ENCODE measurements at places on chromosomes 6 and 20.

DNA sequence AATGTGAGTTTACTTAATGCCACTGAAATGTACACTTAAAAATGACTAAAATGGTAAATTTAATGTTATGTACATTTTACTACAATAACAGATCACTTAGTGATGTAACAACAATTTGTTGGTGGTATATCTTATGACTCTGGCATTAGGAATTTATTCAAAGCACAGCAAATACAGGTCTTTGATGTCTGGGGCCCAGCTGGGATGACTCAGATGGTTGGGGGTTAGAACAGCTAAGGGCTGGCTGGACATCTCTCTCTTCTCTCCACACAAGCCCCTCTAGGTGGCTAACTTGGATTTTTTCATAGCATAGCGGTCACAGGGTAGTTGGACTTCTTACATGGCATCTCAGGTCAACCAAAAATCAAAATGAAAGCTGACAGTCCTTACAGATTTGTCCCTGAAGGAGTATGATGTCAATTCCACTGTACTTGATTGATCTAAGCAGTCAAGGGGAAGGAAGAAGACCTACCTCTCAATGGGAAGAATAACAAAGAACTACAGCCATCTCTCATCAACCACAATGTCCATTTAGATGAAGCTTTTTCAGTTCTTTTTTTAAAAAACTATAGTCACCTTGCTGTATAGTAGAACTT is 37.5 kb upstream of the LCA5 start:
- no peaks in the 10 kb centered on the region for H3K27me3 ChIP-seq
- H3K36me3 ChIP-seq = no peaks in the 10 kb centered on the region
- H3K4me1 ChIP-seq = peaks cover 11% of the 10 kb centered on the region
- no peak overlapping the region for H3K4me3 ChIP-seq
- DNase-seq = no peak

DNA sequence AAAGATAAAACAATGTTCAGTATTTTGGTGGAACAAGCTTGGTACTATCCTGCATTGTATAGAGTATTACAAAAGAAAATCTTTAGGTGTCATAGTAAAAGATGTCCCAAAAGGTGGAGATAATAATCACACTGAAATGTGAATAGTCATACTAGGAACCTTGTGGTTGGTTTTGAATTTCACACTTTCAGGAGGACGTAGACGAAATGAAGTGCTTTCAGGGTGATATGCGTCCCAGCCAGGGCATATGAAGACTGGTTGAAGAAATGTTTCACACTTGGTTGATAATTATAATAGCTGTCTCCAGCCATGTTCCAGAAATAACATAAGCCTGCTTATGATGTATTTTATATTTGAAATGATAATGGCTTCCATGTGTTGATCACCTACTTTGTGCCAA is 60.4 kb downstream of the SCAND1 start:
- H3K4me1 ChIP-seq = no peaks in the 10 kb centered on the region
- H3K27me3 ChIP-seq = no peaks in the 10 kb centered on the region
- H3K4me3 ChIP-seq = no peak overlapping the region
- H3K27ac ChIP-seq = no peak overlapping the region
- H3K36me3 ChIP-seq = peaks cover 4% of the 10 kb centered on the region

DNA sequence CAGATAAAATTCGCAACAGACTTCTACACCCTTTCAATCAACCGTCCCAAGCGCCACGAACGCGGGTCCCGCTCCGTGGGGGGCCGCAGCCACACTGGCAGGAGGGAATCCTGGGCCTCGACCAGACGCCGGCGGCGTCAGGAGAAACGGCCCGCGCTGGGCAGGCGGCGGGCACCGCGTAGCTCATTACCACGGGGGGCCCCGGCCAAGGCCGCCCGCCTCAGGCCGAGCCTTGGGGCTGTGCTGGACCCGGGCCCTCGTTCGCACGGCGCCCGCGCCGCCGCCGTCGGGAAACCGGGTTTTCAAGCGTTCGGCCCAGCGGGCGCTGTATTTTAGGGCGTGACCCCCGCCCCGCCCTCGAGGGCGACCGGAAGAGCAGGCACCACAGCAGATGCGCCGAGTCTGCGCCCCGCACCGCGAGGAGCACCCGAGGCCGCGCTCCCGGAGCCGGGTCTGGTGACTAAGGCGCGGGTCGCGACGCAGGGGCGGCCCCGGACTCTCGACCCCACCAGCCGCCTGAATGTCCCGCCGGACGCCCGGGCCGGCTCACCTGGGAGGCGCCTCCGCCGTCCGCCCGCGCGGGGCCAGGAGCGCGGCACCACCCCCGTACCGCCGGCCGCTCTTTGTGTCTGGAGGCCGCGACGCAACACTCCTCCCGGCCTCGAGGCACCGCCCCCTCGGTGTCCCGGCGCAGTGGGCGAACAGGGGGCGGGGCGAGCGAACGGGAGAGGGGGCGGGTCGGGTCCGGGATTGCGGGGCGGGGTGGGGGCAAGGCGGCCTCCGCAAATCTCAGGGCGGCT is at the start of gene NINL:
Gene NINL (minus strand): TSS at position 627 of the 800 bp plus-strand sequence. CDS start 58,944 bp downstream, outside the sequence.
- H3K4me1 ChIP-seq = peaks cover 18% of the 10 kb centered on the region
- H3K27me3 ChIP-seq = no peaks in the 10 kb centered on the region
- H3K27ac ChIP-seq = no peak within 1 kb of the TSS
- no peaks in the 10 kb centered on the region for H3K36me3 ChIP-seq
- H3K4me3 ChIP-seq = peak within 1 kb of the TSS; percentile 67

GRCh38 chr6:96227135-96227534 is 211.4 kb downstream of the FUT9 start:
- no peaks in the 10 kb centered on the region for H3K36me3 ChIP-seq
- DNase-seq = no peak
- H3K27me3 ChIP-seq = no peaks in the 10 kb centered on the region
- no peaks in the 10 kb centered on the region for H3K4me1 ChIP-seq
- no peak overlapping the region for H3K27ac ChIP-seq

DNA sequence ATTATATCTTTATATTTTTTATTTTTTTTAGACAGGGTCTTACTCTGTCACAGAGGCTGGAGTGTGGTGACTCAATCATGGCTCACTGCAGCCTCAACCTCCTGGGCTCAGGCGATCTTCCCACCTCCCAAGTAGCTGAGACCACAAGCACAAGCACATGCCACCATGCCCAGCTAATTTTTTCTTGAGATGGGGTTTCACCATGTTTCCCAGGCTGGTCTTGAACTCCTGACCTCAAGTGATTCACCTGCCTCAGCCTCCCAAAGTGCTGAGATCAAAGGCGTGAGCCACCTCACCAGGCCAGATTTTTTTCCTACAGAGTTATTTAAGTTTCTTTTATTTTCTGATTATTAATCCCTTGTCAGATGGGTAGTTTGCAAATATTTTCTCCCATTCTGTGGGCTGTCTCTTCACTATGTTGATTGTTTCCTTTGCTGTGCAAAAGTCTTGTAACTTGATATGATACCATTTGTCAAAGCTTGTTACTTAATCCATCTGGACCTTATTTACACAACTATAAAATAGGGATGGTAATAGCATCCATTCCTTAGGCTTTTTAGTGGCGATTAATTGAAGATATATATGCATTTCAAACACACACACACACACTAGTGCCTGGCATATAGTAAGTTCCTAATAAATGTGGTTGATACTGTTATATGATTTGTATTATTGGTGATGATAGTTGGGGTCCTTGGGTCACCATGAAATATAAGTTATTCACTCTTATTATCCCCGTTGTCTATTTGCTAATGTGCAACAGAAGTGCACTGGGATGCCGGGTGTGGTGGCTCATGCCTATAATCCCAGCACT is 187.1 kb downstream of the BCAS1 start:
- no peaks in the 10 kb centered on the region for H3K36me3 ChIP-seq
- no peak overlapping the region for H3K4me3 ChIP-seq

DNA sequence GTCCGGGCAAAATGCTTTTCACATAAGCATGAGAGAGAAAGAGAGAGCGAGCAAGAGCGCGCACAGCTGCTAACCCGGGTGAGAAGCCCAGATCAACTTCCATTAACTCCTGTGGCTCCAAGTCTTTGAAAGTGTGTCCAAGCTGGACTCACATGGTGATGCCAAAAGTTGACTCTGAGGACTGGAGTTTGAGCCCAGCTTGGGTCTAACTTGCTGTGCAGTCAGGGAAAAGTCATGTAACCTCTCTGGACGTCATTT is 357.2 kb upstream of the SULF2 start:
- peaks cover 16% of the 10 kb centered on the region for H3K27me3 ChIP-seq
- no peak overlapping the region for H3K27ac ChIP-seq

- DNase-seq = peak; percentile 63
- no peaks in the 10 kb centered on the region for H3K27me3 ChIP-seq
- no peak overlapping the region for H3K4me3 ChIP-seq
- peak overlapping the region; percentile 56 for H3K27ac ChIP-seq
These were observed 97.2 kb downstream of the TMEM242 start for GRCh38 chr6:157226026-157226625.

DNA sequence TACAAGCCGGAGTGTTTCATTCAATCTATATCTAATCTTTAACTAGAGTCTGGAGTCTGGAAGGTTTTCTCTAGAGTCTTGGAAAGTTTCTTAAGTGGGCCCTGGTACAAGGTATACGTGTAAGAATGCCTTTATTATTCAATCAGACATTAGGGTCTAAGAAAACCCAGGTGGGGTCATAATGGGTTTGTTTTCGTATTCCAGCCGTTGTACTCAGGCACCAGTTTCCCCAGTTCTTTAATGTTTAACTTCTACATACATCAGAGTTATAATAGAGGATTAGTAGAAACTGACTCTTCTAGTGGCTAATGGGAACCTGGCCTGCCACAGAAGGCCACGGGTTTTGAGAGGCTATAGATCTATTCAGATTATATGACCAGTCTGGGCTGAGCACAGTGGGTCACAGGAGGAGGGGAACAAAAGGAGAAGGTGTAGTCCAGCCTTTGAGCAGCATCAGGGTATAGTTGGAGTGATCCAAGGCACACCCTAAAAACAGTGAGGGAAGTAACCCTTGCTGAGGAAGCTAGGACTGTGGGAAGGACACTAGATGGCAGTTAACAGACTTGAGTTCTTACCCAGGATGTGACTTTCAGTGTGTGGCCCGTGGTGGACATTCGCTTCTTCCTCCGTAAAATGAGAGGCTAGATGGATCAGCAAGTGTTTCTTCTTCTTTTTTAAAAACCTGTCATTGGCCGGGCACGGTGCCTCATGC is 15.5 kb downstream of the FAM83B start:
- no peaks in the 10 kb centered on the region for H3K36me3 ChIP-seq
- no peak overlapping the region for H3K4me3 ChIP-seq
- no peak for DNase-seq
- H3K27ac ChIP-seq = no peak overlapping the region

- H3K27ac ChIP-seq = no peak overlapping the region
- peaks cover 42% of the 10 kb centered on the region for H3K4me1 ChIP-seq
- H3K36me3 ChIP-seq = peaks cover 55% of the 10 kb centered on the region
- no peaks in the 10 kb centered on the region for H3K27me3 ChIP-seq
- no peak overlapping the region for H3K4me3 ChIP-seq
- DNase-seq = no peak
These were observed 5.6 kb downstream of the EEF1A1 start for GRCh38 chr6:73515204-73515655.

GRCh38 chr6:121677571-121677970 is 242.1 kb downstream of the GJA1 start:
- H3K27me3 ChIP-seq = no peaks in the 10 kb centered on the region
- H3K4me3 ChIP-seq = no peak overlapping the region
- H3K36me3 ChIP-seq = no peaks in the 10 kb centered on the region
- H3K27ac ChIP-seq = no peak overlapping the region
- DNase-seq = no peak
- H3K4me1 ChIP-seq = no peaks in the 10 kb centered on the region

DNA sequence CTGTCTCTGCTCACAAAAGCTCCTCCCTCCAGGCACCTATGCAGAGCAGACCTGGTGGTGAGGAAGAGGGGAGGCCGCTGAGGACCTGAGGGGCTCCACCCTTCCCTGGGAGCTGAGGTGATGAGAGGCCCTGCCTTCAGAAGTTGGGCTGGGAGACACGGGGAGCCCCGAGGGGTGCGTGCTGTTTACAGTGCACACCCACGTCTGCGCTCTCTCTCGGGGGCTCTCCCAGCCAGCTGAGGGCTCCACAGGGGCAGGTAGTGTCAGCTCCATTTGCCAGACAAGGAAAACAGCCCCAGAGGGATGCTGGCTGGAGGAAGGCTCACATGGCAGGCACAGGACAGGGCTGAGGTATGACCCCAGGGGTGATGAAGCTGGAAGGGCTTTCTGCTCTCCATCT is 13.5 kb upstream of the NOL4L start:
- H3K4me1 ChIP-seq = no peaks in the 10 kb centered on the region
- H3K27ac ChIP-seq = no peak overlapping the region
- no peak overlapping the region for H3K4me3 ChIP-seq
- peaks cover 4% of the 10 kb centered on the region for H3K27me3 ChIP-seq
- no peaks in the 10 kb centered on the region for H3K36me3 ChIP-seq

DNA sequence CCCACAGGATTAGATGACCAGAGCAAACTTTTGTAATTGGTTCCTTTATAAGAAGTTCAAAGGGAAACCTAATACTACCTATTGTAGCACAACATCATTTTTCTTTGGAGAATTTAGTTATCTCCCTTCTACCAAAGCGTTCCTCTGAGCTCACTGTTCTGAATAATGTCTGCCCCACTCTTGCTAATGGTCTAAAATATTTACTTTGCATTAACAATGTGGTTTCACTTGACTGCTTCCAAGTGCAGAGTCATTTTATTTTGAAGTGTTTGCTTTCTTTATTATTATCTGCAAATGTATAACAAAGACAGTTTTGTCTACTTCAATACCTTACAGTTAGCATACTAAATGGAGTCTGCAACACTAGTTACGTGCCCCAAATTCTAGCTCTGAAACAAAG is 15.0 kb downstream of the TRAPPC3L start:
- H3K27ac ChIP-seq = no peak overlapping the region
- H3K4me1 ChIP-seq = no peaks in the 10 kb centered on the region
- DNase-seq = no peak
- H3K36me3 ChIP-seq = no peaks in the 10 kb centered on the region
- H3K27me3 ChIP-seq = no peaks in the 10 kb centered on the region
- no peak overlapping the region for H3K4me3 ChIP-seq

- no peak for DNase-seq
- no peak overlapping the region for H3K27ac ChIP-seq
- no peaks in the 10 kb centered on the region for H3K27me3 ChIP-seq
- no peaks in the 10 kb centered on the region for H3K36me3 ChIP-seq
- H3K4me1 ChIP-seq = no peaks in the 10 kb centered on the region
These were observed 403.6 kb downstream of the PLCB1 start for GRCh38 chr20:8535403-8536261.

DNA sequence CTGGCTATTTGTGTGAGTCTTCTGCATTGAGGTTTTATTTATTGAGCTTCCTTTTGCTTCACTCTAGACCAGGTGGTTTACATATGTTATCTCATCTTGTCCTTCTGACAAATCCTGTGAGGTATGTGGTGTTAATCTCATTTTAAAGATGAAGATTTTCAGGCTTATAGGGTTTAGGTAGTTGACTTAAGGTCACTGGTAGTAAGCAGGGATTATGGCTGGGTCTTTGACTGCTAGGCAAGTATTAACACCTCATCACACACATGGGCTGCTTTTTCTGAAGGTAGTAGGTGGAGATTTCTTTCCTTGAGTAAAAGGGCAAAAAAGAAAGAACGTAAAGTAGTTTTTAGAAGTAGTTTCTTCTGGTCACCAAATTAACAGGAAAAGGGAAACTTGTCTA is 72.6 kb downstream of the CDKAL1 start:
- no peak for DNase-seq
- H3K4me1 ChIP-seq = no peaks in the 10 kb centered on the region
- no peaks in the 10 kb centered on the region for H3K36me3 ChIP-seq

- DNase-seq = no peak
- H3K4me3 ChIP-seq = no peak overlapping the region
- peaks cover 12% of the 10 kb centered on the region for H3K4me1 ChIP-seq
- no peaks in the 10 kb centered on the region for H3K36me3 ChIP-seq
- no peaks in the 10 kb centered on the region for H3K27me3 ChIP-seq
- H3K27ac ChIP-seq = no peak overlapping the region
These were observed 172.4 kb downstream of the GJA10 start for GRCh38 chr6:90066697-90067096.

- no peak for DNase-seq
- H3K4me3 ChIP-seq = no peak overlapping the region
- no peaks in the 10 kb centered on the region for H3K27me3 ChIP-seq
- H3K4me1 ChIP-seq = peaks cover 11% of the 10 kb centered on the region
- no peaks in the 10 kb centered on the region for H3K36me3 ChIP-seq
These were observed 23.6 kb downstream of the MBOAT1 start for GRCh38 chr6:20188630-20189075.

Measured in suprapubic skin (tissue), 4 donors.